Aortic smooth muscle cell (primary cell): ENCODE measurements at places on chromosomes 4 and X. TPM values are rescaled to one million over a fixed set of nuclear protein-coding genes. Genes with fewer than 3 reads are reported as not detected.

PDGFRA gene
- total RNA-seq, result 636 and 742 TPM in 2 replicates

PCSK1N gene
- not detected in 2 replicates for total RNA-seq

KLKB1 gene
- total RNA-seq, result 0.19 and 0.26 TPM in 2 replicates

CXCR3 gene
- total RNA-seq, result not detected in 2 replicates

TRPC5OS gene
- not detected in 2 replicates for total RNA-seq

CT45A2 gene
- not detected in 2 replicates for total RNA-seq

EPGN gene
- total RNA-seq, result 5.0 and 7.7 TPM in 2 replicates

P2RY8 gene
- total RNA-seq, result not detected in 2 replicates

GYG2 gene
- 0.06 and 0.26 TPM in 2 replicates for total RNA-seq

LAMP2 gene
- 147 and 170 TPM in 2 replicates for total RNA-seq

MAGEC1 gene
- not detected in 2 replicates for total RNA-seq

BEND2 gene
- not detected in 2 replicates for total RNA-seq

HPGDS gene
- not detected in 2 replicates for total RNA-seq

MMRN1 gene
- total RNA-seq, result 4.7 and 11.1 TPM in 2 replicates

L1CAM gene
- under 0.01 and 0.13 TPM in 2 replicates for total RNA-seq

CLCN4 gene
- 5.8 and 6.3 TPM in 2 replicates for total RNA-seq

ERCC6L gene
- 2.2 and 3.8 TPM in 2 replicates for total RNA-seq

DCAF4L1 gene
- 0.06 and 0.13 TPM in 2 replicates for total RNA-seq
